ENCODE measurements at places on chromosomes 4 and X.

GRCh38 chr4:93878566-93878965 lies 50.0 kb downstream of the ATOH1 start:
- DNase-seq, result no peak

GRCh38 chr4:164888096-164888715 lies 11.2 kb downstream of the APELA start:
- DNase-seq, result no peak

- no peak for DNase-seq
Observed at GRCh38 chr4:142778900-142779299, 67.2 kb downstream of the INPP4B start.

DNA sequence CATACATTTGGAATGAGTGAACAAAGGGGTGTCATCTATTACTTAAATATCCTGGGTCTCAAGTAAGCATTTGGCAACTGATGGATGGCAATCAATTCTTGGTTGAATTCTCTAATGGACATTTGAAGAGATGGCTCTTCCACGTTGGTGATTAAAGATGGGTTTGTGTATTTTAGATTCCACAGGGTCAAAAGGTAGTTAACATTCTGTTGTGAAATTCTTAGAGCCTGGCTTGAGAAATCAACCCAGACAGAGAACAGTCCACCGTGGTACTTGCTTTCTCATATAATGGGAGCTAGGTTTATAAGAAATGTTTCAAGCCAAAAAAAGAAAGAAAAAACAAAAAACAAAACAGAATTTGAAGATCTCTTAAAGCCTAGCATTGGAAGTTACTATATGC lies 355.9 kb upstream of the PITX2 start:
- no peak for DNase-seq

- DNase-seq, result no peak
Observed at GRCh38 chrX:115449742-115450141, 111.2 kb upstream of the PLS3 start.

DNA sequence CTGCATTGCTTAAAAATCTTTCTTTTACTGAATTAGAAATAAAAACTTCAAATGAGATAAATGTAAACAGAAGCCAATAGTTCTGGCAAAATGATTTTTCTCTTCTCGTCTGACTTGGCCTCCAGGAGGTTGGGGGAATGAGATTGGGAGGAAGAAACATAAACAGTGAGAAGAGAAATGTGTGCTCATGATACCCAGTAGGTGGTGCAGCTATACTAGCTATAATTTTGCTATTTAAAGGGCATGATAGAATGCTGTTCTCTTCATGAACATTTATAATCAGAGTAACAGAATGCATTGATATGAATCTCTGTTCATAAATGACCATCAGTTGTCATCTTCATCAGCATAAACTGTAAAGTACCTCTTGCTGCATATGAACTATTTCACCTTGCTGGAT lies 85.5 kb downstream of the TACR3 start:
- no peak for DNase-seq

GRCh38 chr4:83723609-83724008 lies 187.7 kb downstream of the GPAT3 start:
- DNase-seq, result no peak

DNA sequence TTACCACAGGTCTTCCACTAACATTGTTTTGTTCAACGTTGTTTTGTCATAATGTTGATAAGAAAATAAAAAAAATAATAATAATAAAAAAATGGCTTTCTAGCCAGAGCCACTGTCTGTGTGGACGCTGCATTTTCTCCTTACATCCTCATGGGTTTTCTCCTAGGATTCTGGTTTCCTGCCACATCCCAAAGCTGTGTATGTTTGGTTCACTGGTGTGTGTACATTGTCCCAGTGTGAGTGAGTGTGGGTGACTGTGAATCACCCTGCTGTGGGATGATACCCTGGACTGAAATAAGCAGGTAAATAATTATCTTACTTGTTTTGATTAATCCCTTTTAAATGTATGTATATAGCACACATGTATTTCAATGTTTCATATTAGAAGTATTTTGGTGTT lies 2154.4 kb upstream of the AGA start:
- no peak for DNase-seq

GRCh38 chrX:133053861-133054598 lies 42.9 kb downstream of the USP26 start:
- no peak for DNase-seq

DNA sequence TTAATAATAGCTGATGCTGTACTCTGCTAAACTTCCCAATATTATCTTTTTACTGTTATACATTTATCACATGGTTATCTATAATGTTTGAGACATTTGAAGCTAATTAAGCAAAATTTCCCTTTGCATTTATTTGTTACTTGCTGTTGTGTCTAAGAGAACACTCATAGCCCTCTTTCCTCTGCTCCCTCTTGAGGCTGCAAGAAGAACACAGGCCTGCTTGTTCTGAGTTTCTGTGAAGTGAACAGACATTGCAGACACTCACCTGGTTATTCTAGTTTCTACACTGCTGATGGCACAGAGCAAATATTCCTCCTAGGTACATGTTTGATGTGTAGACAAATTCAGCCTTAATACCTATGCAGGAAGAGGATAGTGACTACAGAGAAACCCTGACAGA lies 367.8 kb downstream of the GASK1B start:
- DNase-seq, result no peak

DNA sequence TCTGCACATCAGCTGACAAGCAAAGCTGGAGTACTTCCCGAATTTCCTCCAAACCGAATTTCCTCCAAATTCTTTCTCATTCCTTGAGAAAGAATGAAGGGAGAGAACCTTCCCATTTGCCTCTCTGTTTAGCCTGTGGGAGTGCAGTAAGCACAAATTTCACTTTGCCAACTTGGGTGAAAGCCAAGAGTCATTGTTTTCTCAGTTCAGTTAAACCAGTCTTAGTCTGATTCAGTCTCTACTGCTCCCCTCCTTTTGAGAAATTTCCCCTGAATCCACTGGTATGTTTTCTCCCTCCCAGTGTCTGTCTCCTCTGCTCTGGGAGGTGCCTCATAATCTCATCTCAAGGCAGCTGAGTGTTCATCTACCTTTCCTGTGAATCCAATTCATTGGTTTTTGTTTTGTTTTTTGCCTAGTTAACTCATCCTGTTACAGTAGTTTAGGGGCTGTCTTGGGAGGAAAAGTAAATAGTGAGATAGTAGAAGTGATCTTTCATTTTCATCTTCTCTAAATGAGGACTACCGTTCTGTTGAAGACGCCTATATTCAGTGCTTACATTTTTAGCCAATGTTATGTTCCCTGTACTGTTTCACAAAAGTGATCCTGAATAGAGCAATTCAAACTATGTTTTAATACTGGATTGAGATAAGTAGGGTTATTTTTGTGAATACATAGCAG lies 49.0 kb downstream of the SYTL5 start:
- DNase-seq, result no peak

DNA sequence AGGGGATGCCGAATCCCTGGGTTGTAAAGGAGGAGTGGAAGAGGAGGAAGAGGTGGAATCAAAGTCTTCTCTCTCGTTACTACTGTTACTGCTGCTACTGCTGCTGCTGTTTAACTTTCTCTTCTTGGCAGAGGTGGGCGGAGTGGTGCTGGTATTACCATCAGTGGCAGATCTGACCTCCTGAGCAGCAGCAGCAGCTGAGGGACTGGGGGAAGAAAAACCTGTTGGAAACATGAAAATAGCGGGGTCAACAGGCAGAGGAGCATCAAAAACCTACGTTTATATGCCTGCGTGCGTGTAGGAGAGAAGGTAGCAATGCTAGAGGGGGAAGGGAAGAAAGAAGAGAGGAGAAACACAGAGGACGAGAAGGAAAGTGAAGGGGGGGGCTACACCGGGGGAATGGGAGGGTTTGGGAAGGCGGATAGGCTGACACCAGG lies 339 bp downstream of the CUL4B start:
- DNase-seq, result no peak

DNA sequence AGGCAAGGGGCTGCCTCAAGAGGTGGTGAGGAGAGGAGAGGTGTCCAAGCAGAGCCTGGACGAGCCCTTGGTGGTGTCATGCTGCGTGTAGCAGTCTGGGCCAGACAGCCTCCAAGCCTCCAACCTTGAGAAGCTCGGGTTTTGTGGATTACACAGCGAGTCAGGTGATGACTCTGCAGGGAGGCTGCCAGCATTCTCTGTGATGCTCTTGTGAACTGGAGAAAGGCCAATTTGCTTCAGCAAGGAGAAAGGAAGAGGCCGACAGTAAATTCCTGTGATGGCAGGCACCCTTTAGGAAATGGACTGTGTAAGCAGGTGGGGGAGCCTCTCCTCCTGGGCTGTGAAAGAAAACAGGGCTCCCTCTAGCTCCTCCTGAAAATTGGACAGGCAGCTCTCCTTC lies 36.0 kb upstream of the CD99L2 start:
- no peak for DNase-seq

- DNase-seq, result no peak
Observed at GRCh38 chrX:109840585-109840984, 107.5 kb upstream of the ACSL4 start.

GRCh38 chr4:76964769-76965168 lies 15.2 kb downstream of the SEPTIN11 start:
- DNase-seq, result no peak

DNA sequence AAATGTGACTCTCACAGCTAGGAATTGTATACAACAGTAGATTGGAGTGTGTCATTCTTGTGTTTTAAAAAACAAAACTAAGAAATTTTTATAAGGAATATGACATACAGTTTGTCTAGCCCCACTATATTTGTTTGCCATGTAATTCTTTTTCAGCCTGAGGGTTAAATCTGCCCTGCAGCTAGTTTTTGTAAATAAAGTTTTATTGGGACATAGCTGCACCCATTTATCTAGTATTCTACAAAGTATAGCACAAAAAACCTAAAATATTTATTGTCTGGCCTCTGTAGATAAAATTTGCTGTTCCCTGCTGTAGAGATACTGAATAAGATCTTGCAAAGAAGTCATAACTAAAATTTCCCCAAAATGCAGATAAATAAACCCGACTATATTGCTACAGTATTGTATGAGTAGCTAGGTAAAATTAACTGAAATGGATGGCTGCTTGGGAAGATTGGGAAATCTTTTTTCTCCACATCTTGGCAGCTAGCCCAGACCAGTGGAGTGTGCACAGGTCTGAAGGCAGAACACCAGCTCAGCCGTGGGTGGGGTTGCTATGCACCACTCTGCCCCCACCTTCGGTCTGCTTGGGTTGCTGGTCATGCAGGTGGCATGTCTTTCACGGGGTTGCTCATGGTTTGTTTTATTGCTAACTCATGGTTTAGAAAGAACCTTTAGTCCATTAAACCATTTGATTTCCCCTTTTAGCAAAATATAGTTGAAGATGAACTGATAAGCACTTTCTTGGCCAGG lies 127.9 kb downstream of the KLHL8 start:
- no peak for DNase-seq

DNA sequence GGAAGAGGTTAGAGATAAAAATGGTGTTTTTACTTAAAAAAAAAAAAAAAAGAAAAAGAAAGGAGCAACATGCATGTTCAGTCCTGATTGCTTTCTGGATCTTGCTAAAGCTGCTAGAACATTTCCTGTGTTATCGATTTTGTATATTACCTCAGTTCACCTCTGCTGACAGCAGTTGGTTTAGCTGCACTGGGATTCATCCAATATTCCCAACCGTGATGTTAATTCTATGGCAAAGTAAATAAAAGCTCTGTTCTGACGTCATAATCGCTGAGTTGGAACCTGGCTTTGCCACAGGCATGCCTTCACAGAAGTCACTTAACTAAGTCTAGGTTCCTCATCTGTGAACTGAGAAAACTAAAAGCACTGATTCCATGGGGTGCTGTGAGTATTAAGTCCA lies 90.7 kb upstream of the SORBS2 start:
- no peak for DNase-seq

- no peak for DNase-seq
Observed at GRCh38 chrX:102063445-102064074, 61.9 kb upstream of the TCEAL2 start.

- no peak for DNase-seq
Observed at GRCh38 chr4:17373666-17374065, 138.2 kb downstream of the QDPR start.

GRCh38 chr4:165813606-165814005 lies 59.4 kb upstream of the TLL1 start:
- no peak for DNase-seq

DNA sequence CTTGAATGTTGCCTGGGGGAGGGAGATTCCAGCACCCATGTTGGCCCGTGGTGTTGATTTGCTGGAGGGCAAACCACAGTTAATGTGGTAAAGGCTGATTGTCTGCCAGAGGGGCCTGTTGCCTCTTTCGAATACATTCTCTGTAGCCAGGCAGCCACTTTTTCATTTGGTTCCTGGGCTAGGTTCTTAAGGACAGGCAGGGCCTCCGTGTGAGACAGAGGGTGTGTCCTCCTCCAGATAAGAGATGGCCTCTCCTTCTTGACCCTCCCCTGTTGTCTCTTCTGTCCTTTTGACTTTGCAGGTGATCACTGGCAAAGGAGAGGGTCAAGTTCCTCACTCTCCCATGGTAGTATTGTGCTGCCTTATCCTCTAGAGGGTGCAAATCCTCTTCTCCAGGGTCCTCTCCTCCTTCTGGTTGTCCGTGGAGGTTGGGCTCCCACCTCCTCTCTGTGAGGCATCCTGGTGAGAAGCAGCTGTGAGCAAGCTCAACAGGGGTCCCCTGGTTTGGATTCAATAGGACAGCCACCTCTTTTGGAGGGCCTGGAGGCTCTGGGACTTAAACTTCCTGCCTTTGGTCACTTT lies 44.9 kb downstream of the ZNF182 start:
- DNase-seq, result no peak

- DNase-seq, result no peak
Observed at GRCh38 chrX:17679820-17680219, 57.5 kb upstream of the SCML1 start.

DNA sequence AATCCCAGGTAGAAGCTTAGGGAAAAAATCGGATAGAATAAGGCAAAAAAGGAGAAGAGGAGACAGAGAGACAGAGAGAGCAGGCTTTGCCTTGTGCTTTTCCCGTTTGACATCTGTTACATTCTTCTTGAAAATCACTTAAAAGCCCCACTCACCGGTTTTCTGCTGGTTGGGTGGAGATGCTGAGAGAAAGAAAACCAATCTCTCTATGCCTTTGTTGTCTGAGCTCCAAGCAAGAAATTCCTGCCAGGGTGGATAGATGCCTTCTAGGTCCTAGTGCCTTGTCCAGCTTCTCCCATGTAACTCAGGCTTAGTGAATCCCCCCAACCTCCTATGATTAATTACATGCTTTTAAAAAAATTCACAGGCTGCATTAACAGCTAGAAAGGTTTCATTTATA lies at the start of gene DCX:
DCX (minus strand) TSS at position 210 of the 400 bp plus-strand sequence. CDS start 1,794 bp downstream, outside the sequence.
- DNase-seq, result no peak

DNA sequence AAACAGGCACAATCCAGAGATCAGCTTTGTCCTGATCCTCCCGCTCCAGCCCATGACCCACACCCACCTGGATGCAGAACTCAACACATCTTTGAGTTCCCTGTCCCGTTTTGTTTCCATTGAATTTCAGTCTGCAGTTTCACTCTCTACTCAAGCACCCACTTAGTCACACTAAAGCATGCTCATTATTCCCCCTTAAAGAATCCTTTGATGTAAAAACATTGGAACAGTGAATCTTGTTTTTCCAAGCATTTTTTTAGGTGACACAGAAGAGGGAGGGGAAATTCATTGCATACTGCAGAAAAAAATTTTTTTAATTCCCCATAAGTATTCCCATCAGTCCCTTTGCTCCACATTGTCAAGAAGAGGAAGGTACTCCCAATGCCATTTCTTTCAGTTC lies 249.7 kb upstream of the TTC29 start:
- DNase-seq, result no peak

- DNase-seq, result no peak
Observed at GRCh38 chr4:101158134-101158482, 189.2 kb downstream of the PPP3CA start.

All from amygdala (tissue), 56 donors.